ENCODE measurements at places on chromosomes 4 and X. TPM values are rescaled to one million over a fixed set of nuclear protein-coding genes. Genes with fewer than 3 reads are reported as not detected.

The HSD17B11 gene
- 19.8 TPM for total RNA-seq

The GJB1 gene
- total RNA-seq, result not detected

- DNase-seq, result no peak
Observed at GRCh38 chr4:171583790-171584189, 229.4 kb upstream of the GALNTL6 start.

GRCh38 chrX:47814851-47815250 lies 21.9 kb upstream of the ZNF81 start:
- DNase-seq, result no peak

DNA sequence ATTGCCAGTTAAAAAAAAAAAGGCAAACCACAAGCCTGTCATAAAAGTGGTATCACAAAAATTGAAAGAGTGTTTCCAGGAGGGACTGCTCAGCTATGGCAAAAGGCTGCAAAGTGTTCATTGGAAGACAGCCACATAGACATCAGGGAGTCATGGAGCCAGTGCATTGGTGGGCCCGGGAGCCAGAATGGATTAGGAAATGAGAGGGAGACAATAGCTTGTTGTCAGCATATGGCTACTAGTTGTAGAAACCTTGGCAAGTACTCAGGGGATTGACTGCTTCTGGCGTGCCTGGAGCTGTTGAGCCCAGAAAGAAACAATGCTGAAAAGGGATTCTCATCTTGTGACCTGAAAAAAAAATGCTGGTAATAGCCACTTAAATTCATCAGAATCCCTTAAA lies 5.0 kb downstream of the GAR1 start:
- no peak for DNase-seq

DNA sequence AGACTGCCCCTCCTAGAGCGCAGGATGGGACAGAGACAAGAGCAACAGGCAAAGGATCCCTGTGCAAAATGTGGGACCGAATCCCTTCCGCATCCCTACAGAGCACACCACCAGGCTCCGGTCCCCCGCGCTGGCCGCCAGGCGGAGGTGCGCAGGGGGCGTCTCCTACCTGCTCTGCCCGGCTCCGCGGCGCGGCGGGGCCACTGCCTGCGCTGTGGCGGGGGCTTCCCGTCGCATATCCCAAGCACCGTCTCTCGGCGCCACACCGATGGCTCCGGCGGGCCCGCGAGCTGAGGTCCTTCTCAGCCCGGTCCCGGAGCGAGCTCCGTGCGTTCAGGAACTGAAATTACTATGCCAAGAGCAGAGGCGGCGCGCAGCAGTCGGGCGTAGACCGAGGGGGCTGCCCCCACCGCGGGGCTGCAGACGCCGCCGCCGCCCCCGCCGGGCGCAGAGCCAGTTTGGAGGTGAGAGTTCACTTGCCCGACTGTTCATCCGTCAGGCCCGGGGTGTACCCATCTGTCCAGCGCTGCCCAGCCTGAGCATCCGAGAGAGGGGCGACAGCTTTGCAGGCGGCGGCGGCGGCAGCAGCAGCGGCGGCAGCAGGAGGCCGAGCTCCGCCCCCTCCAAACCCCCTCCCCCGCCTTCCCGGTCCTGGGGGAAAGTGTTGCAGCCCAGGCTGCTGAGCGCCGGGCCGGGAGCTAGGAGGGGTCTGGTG lies at the start of gene GPRIN3:
Gene GPRIN3, minus strand, starts transcription at position 355 of the 715 bp plus-strand sequence. CDS start 57,690 bp downstream, outside the sequence.
- DNase-seq, result peak; percentile 81

DNA sequence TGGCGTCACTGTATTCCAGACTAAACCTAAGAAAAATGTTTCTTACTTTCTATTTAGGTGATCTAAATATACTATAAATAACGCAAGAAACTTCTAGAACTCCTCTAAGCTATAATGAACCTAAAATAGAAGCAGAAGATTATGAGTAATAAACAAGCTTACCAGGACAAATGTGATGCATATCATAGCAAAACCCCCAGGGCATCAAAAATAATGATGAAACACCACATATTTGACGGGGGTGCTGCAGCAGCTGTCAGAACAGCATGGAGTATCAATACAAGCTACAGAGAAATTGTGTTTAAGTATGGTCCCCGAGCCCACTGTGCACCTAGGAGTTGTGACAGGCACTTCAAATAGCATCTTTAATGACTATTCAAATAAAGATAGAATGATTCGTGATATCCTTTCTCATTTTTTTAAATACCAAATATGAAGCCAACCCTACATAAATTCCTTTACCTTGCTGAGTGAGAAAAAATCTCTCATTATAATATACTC lies 337.3 kb downstream of the CENPC start:
- no peak for DNase-seq

DNA sequence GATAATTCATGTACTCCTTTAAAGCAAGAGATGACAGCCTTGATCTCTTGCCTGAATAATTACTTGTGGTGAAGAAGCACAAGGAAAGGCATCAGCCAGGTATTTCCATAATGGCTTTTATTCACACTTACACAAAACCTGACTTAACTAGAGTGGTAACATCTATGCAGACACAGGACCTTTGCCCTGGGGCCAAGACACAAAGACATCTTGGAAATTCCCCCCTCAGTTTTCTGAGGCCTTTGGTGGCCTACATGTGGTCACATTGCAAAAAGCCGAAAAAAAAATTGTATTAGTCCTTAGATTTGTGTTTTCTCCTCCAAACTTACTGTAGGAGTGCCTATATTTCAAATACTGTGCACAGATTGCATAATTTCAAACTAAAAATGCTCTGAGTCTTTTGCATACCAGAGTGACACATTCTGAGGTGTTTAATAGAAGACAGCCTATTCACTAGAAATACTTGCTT lies 172.4 kb downstream of the PDGFC start:
- DNase-seq, result no peak
